ENCODE measurements at places on chromosomes 2 and 18.

DNA sequence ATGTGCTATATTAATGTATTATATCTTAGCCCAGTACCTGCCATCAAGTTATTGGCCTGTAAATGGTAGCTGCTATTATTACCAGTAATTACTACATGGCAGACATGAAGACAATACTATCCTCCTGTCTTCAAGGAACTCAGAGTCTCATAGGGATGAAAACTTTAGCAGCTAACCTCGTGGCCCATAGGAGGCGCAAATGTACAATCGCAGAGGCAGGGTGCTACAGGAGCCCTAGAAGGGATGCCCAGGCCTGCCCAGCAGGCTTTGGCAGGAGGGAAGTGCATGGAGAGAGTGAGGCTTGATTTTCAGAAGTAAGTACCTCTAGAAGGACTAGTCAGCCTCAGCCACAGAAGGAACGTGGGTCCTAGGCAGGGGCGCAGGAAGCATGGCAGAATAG is 44.7 kb upstream of the KIDINS220 start:
- DNase-seq, result no peak

DNA sequence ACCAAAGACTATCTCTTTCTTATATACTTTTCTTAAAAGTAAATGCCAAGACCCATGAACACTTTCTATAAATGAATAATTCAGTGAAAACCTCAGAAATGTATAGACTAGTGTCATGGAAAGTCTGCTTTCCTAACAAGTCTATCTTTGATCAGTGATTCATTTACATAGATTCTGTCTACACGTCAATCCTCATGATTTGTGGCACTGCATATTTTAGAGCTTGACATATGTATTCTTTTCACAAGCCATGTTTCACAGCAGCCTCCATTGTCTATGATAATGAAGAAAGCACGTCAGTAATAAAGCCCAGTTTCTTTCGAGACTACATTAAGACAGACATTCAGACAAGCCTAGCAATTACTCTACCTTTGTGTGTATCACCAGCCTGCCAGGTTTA is 486.6 kb downstream of the IRS1 start:
- no peak for DNase-seq

DNA sequence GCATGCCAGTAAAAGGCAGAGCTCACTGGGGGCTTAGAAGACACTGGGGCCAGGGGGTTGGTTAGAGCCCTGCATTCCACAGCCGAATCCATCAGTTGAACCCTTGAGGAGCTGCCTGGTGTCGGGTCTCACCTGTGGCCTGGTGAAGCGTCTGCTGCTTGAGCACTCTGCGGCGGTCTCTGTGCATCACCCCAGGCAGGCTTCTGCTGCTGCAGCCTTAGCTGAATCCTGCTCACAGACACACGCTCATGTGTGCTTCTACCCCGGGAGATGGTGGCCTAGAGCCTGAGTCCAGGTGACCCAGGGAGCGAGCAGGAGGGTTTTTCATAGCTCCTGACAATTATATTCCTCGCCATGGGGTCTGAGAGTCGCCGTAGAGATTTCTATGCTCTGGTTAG is 192.1 kb downstream of the MGAT5 start:
- DNase-seq, result no peak

- no peak for DNase-seq
Observed at GRCh38 chr18:54210463-54210862, 14.0 kb downstream of the MBD2 start.

GRCh38 chr18:3793545-3793944 is 343.6 kb downstream of the TGIF1 start:
- DNase-seq, result no peak

DNA sequence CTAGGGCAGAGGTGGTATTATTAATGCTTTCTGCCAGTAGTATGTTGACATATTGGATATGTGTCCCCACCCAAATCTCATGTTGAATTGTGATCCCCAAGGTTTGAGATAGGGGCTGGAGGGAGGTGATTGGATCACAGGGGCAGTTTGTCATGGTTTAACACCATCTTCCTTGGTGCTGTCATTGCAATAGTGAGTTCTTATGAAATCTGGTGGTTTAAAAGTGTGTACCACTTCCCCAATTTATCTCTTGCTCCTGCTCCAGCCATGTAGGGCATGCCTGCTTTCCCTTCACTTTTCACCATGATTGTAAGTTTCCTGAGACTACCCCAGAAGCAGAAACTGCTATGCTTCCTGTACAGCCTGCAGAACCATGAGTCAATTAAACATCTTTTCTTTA is 47.1 kb upstream of the THSD7B start:
- DNase-seq, result no peak

All from cortex of kidney (tissue), 1 donor.